BJ (cell line): ENCODE measurements at places on chromosomes 3 and 15.

GRCh38 chr15:36925653-36926426 is 174.5 kb downstream of the MEIS2 start:
- no peak for DNase-seq

- DNase-seq: peak; percentile 87
Observed at GRCh38 chr3:179347345-179348194, at the start of gene MFN1. MFN1 (plus strand) TSS chr3:179347709; CDS start chr3:179348852, 1,143 bp downstream.

DNA sequence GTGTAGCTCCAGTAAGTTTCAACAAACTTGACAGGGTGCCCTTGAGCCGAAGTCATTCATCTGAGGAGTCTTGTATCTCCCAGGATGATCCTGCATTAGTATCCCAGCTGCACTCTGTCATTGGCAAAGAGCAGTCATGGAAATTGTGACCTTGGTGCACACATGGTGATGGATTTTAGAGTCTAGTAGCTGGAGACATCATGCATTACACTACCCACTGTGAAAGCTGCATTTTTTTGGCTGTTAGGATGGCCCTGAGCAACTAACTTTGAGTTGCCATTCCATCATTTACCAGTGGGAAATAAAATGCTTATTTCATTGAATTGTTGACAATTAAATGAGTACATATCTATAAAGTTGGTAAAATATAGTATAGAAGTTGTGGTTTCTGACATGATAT is 552.6 kb upstream of the CBLB start:
- DNase-seq: no peak

- no peak for DNase-seq
Observed at GRCh38 chr15:67130673-67131601, 65.5 kb downstream of the SMAD3 start.

- no peak for DNase-seq
Observed at GRCh38 chr3:50749822-50750221, 75.1 kb downstream of the DOCK3 start.

DNA sequence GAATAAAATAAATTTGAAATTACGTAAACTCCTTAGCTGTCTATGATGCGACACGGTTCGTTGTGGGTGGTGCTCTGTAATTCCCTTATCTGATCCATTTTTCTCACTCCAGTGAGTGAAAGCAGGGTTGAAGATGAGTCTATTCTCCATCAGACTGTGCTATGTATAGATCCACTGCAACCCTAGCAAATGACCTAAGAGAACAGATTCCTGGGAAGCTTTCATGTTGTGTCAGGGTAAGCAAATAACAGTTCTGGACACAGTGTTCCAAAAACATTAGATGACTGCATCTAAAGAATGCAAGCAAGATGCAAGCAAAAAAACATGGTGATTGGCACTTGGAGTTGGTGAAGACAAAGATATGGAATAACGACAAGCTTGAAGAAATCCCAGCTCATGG is 239.3 kb downstream of the SLC9A9 start:
- DNase-seq: no peak
